GM12864 (cell line): ENCODE measurements at places on chromosomes 1 and 21.

- no peak for DNase-seq
Observed at GRCh38 chr1:51675177-51675780, 58.4 kb downstream of the OSBPL9 start.

DNA sequence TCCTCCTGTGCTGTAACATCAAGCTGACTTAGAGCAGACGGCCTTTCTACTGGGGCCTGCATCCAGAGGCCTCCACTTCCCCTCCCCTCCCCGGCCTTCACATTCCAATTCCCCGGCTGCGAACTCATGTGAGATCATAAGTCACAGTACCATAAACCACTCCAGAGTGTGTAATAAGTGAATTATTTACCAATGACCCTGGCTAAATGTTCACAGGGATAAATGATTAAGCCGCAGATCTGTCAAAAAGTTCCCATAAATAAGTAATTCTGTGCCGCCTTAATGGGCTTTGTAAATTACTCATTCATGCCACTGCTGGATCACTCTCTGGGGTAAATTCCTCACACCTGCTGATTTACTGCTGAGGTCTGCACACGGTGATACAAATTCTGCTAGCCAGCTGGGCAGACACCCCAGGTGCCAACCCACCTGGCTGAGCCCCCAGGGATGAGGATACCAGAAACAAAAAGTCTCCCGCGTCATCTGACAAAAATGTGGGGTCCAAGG, 27.4 kb upstream of the KIRREL1 start:
- no peak for DNase-seq

GRCh38 chr21:39020751-39021477, 162.3 kb downstream of the PSMG1 start:
- no peak for DNase-seq

DNA sequence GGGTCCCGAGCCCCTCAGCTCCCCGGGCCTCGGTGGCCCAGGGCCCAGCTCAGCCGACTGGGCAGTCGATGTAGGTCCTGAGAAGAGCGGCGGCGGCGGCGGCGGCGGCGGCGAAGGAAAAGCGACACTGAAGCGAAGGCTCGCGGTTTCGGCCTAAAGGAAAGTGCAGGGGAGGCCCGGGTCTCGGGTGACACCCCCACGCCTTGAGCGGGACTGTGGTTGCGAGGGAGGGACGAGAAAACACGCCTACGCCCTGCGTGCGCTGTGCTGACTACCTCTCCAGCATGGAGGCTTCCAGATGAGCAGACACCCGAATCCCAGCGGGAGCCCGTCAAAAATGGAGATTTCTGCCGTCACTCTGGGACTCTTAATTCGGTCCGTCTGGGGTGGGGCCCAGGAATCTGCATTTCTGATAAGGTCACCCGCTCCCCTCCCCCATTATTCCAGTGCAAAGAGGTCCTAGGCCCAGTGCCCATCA, 31.2 kb downstream of the DNTTIP2 start:
- DNase-seq: no peak

GRCh38 chr1:24996456-24996855, 66.4 kb upstream of the RUNX3 start:
- DNase-seq: no peak

DNA sequence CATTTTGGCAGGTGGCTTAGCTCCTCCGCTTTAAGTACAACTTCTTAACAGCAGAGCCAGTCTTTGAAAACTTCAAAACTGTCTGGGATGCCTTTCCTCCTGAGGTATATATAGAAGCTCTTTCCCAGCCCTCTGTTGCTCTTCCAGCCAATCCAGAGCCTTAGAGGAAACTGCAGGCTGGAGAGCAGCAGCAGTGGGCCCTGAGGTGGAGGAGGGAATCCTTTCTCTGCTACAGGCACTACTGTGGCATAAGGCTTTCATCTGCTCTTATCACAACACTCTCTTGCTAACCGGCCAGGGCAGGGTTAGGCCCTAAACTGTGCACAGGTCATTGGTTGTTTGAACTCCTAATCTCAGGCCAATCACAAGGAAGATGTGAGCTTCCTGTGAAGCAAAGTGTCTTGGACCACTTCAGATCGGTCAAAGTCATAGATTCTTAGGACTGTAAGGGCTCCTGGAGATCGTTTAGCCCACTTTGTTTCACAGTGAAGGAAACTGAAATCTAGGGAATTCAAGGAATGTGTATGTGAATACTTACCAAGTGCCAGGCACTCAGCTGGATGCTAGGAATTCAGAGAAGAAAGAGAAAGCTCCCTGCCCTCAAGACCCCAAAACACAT, at the start of gene RGS5:
Gene RGS5, minus strand, starts transcription at position 84 of the 619 bp plus-strand sequence. Its CDS starts 81 bp downstream, at position 3.
- DNase-seq: no peak

DNA sequence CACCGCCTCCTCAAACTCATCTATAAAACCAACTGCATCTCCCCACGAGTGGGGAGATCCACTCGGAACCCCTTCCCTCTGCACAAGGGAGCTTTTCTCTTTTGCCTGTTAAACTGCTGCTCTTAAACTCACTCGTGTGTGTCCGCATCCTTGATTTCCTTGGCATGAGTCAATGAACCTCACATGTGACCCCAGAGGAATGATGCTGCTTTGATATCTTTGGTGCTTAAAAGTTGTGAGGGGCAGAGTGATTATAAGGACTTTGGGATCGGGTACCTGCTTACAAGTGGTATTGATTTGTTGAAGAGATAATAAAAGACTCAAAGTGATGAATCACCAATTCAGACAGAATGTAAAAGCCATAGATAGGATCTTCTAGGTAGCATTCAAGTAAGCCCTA, 125.3 kb downstream of the GREM2 start:
- DNase-seq: no peak

- no peak for DNase-seq
Observed at GRCh38 chr1:53605181-53605580, 133.8 kb downstream of the GLIS1 start.

DNA sequence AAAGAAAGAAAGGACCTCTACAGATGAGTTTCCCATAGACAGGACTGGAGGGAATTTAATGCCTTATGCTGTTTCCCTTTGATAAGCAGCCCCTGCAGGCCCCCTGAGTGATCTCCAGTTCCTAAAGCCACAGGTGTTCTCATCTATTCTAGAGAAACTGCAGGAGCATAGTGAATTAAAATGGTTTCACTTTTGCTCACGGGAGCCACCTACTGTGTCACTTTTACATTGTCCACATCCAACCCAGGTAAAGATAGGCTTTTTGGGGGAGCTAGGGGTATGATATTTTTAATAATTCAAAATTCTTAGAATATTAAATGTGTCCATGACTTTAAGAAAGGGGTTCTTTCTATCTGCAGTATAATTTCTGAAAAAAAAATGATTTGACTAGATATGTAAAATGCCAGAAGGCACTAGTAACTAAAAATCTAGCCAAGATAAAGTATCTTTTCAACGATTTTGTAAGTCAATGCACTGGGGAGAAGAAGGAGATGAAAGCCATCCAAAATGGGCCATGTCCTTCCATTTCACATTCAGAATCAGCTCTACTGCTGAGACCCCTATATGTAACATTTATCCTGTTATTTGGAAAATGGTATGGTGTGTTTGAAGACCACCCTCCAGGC, 267.3 kb upstream of the DUSP10 start:
- DNase-seq: no peak

GRCh38 chr1:15583016-15583706, 1.7 kb downstream of the AGMAT start:
- DNase-seq: no peak

- no peak for DNase-seq
Observed at GRCh38 chr1:100955322-100955721, 59.4 kb downstream of the SLC30A7 start.

- no peak for DNase-seq
Observed at GRCh38 chr1:15883326-15883725, 35.8 kb downstream of the SPEN start.
